ENCODE measurements at places on chromosomes 16 and 17.

DNA sequence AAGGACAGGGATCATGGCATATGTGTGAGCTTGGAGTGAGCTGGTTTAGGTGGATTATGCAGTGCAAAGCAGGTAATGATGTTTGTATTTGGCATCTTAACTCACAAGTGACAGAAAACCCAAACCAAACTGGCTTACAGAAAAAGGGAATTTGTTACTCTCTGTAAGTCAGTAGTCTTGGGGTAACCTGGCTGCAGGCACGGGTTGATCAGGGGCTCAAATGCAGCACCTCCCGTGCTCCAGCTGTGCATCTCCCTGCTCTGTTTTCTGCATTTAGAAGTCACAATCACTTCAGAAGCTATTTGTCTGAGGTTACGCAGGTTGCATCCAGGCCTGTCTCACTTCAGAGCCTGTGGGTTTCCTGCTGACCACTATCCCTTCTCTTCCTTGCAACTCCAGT lies 354.3 kb downstream of the CPPED1 start:
- no peak for DNase-seq

- no peak for DNase-seq
Measured at GRCh38 chr17:4097165-4097960, 45.5 kb downstream of the ZZEF1 start.

DNA sequence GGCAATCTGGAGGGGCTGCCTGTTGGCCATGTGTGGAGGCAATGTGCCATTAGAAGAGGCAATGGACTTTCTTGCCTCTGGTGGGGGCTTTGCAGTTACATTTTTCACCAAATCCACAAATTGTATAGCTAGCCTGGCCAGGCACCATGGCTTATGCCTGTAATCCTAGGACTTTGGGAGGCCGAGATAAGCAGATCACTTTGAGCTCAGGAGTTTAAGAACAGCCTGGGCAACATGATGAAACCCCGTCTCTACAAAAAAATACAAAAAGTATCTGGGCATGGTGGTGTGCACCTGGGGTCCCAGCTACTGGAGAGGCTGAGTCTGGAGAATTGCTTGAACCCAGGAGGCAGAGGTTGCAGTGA lies 2.7 kb upstream of the RNF112 start:
- no peak for DNase-seq

DNA sequence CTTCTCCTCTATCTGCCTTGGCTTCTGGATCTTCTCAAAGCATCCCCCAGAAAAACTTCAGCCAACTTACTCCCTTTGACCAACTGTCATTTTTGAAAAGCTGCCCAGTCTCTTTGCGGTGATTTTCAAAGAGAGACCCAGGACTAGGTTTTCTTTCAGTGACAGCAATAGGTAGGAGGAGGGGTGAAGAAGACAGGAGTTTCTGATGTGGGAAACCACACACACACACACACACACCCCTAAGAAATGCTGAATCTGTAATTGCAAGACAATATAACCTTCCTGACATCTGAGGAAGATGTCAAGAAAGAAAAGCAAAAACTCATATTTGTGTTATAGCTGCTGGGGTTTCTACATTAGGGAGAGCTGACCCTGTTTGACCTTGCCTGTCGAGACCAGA lies 5.2 kb downstream of the FAM20A start:
- no peak for DNase-seq

DNA sequence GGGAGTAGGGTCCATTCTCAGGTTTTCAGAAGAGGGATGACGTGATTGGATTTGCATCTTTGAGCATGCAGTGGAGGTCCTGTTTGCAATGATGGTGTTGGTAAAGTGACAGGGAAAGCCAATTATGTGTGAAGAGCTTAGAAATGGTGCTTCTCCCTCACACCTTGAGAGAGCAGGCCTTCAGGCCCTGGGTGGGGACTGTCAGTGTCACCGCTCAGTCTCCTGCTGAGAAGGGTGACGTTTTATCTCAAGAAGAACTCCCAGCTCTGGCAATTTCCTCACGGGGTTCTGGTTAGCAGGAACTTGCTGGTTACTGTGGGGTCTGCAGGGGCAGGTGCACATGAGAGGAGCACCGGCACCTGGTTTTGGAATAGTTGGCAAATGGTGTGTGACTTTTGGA lies 11.2 kb downstream of the PLCG2 start:
- DNase-seq = no peak

- no peak for DNase-seq
Measured at GRCh38 chr17:69103557-69104233, 38.0 kb downstream of the ABCA6 start.

GRCh38 chr17:79023886-79024771 lies at the start of gene C1QTNF1:
C1QTNF1 (plus strand) TSS chr17:79024169; CDS start chr17:79043969, 19,800 bp downstream.
- no peak for DNase-seq

- DNase-seq = no peak
Measured at GRCh38 chr16:65069766-65070165, 52.1 kb downstream of the CDH11 start.

- no peak for DNase-seq
Measured at GRCh38 chr17:6437466-6437865, 2.5 kb upstream of the AIPL1 start.

GRCh38 chr16:88700636-88701482 lies 5.3 kb downstream of the RNF166 start:
- DNase-seq = no peak

- DNase-seq = no peak
Measured at GRCh38 chr16:56266641-56267607, 75.6 kb downstream of the GNAO1 start.

- DNase-seq = no peak
Measured at GRCh38 chr16:2896480-2897010, 13.5 kb downstream of the FLYWCH2 start.

GRCh38 chr17:35242805-35243560 lies at the start of gene SLFN5:
SLFN5 (plus strand) TSS chr17:35243072; CDS start chr17:35258691, 15,619 bp downstream.
- DNase-seq = peak; percentile 76

DNA sequence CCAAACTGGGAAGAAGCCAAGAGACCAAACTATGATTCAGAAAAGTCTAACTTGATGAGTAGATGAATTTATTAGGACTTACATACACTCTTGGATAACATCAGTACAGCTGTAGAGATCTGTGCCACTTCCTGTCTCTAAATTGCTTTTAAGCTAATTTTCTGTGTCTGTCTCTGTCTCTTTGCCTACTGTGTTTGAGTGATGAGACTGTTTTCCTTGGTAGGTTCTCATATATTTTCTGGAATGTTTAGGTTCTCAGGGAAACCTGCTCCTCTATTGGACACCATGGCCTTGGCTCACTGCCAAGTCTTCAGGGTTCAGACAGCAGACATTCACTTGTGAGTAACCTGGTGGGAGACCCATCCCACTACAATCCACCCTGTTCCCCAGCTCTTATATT lies 103.5 kb upstream of the KIF2B start:
- DNase-seq = no peak

DNA sequence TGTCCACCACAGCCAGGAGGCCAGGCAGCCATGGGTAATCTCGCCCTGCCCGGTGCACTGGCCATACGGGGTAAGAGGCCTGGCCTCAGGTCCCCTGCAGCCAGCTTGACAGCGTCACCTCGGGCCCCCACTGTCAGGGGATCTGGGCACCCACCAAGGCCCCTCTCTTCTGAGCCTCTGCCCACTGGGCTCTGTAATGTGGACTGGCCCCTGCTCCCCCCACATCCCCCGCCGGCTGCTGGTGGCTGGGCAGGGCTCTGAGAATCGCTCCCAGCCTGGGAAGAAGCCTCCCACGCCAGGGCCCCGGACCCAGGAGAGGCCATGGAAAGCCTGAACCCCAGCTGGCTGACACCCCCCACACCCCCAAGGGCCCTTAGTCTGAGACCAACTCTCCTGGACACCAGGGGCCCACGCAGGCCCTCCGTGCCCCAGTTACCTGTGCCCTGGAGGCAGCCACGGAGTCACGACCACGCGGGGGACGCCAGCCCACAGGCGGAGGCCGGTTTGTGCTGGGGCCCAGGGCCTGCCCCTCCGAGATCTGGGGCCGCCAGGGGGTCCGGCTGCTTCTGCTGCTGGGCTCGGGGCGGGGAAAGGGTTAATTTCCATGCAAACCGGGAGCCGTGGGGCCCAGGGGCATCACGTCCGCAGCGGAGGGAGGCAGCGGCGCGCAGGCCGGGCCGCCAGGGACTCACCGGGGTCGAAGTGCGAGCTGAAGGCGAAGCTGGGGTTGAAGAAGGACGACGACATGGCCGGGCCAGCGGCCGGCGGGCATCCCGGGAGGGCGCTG lies at the start of gene PVALEF:
PVALEF (plus strand) TSS at position 262 of the 787 bp plus-strand sequence. CDS start 15,720 bp downstream, outside the sequence.
- DNase-seq = no peak

GRCh38 chr17:79834565-79835469 lies 4.4 kb downstream of the CBX4 start:
- no peak for DNase-seq

GRCh38 chr17:21375162-21375560 lies 996 bp upstream of the KCNJ12 start:
- DNase-seq = no peak

DNA sequence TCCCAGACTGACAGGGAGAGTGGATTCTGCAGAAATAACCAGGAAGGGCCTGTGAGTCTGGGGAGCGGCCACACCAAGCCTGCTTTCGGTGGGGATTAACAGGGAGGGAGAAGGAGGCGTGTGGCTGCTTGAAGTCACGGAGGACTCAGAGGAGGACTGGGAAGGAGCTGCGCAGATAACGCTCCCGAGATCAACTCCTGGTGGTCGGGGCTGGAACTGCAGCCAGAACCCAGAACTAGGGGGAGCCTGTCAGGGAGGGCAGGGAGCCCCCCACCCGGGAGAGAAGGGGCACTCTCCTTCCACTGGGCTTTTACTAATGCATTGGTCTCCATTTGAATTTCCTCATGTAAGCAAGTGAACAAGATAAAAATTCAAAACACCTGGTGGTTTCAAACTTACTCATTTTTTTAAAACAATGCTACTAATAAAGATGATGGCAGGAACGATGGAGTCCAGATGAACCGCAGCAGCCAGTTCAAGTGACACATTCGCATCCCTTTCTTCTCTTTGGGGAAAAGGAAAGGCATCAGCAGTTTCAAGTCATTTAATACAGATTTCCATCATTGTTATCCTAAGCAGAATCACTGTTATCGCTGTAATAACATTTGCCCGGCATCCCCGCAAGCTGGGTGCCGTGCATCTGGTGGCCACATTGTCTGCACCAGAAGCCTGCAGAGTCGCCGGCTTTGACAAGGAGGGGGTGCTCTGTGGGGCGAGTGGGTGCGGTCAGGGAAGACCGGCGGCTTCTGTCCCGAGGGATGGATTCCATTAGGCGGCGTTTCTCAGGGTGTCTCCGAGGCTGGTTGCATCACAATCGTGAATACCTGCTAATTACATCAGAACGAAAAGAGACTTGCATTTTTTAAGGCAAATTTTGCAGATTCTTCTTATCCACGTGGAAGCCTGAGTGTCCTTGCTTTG lies 183.0 kb downstream of the FOXL1 start:
- DNase-seq = no peak

GRCh38 chr16:8869212-8869987 lies 594 bp upstream of the CARHSP1 start:
- no peak for DNase-seq

DNA sequence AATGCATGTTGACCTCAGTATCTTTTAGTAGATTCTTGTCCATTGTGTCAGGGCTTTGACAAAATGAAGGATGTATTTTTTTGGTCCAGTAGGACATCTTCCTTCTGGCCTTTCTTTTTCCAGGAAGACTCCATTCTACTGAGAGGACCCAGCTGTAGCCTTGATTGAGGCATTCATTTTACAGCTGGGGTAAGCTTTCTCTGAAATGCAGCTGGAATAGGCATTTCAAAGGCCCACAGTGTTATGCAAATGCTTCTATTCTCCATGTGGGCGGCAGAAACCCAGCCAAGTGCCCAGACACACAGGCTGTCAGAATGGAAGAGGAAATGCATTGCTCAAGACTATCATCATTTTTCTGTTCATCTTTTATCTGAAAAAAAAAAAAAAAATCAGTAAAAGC lies 629.0 kb upstream of the CDH8 start:
- no peak for DNase-seq

GRCh38 chr17:72634621-72635020 lies 457.9 kb downstream of the SLC39A11 start:
- no peak for DNase-seq

DNA sequence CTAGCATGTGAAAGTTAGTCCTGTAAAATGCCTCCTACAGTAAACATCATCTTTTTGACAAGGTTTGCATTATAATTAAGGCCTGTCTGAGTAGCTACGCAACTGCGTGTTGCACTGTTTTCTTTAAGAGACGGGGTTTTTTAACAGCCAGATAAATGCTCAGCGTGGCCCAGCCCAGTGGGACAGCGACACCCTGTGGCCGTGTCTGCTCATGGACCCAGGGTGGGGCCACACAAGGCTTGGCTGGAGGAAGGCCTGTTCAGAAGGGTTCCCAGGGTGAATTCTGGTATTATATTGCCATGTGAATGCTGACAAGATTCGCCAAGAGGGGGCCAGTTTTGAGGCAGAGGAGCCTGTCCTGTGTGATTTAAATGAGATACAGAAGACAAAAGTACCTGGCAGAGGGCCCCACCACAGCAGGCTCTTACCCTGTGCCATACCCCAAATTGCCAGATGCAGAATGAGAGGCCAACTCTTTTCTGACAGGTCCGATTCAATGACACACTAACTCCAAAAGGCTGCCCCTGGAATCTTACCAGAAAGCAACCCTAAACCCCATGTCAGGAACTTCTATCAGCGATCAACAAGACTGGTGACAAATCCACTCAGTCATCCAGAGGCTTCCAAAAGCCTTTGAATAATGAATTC lies 65.9 kb upstream of the IRX6 start:
- DNase-seq = no peak

- DNase-seq = no peak
Measured at GRCh38 chr17:13321951-13322701, 279.6 kb downstream of the HS3ST3A1 start.

DNA sequence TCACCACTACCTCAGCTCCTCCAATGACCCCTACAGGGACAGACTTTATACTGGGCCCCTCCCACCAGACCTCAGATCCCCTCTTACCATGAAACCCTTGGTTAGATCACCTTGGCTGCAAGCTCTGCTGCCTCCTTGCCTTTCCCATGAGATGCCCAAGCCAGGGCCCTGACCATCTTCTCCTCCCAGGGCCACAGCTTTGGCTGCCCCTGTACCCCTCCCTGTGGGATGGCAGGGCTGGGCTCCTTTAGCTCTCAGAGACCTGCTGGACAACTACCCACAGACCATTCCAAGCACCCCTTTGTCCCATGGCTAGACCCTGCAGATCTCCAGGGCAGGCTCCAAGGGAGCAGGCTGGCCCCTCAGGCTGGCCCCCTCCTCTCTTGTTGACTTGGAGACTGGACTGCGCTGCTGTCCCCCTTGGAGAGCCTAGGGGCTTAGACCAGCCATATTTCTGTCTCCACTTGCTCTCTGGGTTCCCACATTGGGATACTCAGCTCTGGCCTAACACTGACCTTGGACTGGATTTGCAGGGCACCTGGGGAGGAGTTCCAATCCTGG lies 1692.7 kb downstream of the TP53TG3F start:
- no peak for DNase-seq

GRCh38 chr17:16197276-16197675 lies 18.1 kb downstream of the NCOR1 start:
- DNase-seq = no peak
